AG08395 (cell line): ENCODE measurements at places on chromosomes 16 and 17.

DNA sequence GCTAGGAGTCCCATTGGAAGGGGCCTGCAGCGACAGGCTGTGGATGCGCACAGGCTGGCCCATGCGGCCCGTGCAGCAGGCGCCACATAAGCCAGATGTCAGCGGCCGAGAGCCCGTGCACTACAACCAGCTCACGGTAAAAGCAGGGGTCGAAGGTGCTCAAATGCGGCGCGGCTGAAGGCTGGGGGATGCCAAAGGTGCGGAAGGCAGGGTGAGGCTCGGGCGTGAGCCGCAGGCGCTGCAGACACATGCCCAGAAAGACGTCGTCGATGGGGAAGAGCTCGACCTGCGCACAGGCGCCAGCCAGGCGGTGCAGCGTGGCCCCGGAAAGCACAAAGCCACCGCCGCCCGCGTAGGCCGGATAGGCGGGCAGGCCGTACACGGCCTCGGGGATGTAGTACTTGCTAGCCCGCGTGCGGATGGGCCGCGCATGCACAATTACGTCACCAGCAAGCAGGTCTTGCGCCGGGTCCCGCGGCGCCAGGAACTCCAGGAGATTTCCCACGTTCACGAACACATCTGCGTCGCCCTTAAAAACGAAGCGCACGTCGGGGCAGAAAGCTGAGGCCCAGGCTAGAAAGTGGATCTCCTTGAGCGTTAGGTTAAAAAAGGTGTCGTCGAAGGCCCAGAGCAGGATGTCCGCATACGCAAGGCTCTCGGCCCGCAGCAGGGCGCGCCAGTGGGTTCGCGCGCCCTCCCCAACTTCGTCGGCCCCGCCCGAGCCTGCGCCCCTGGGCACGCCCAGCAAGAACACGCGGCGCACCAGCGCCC lies 1.3 kb downstream of the B3GNT9 start:
- no peak for DNase-seq

GRCh38 chr17:64240741-64241347 lies 22.2 kb downstream of the TEX2 start:
- DNase-seq: peak; percentile 84

- no peak for DNase-seq
Measured at GRCh38 chr17:82892899-82893565, 53.2 kb upstream of the ZNF750 start.

GRCh38 chr16:80263848-80264694 lies 276.7 kb upstream of the DYNLRB2 start:
- DNase-seq: no peak

GRCh38 chr17:50956750-50957523 lies 90.8 kb upstream of the TOB1 start:
- peak; percentile 57 for DNase-seq

DNA sequence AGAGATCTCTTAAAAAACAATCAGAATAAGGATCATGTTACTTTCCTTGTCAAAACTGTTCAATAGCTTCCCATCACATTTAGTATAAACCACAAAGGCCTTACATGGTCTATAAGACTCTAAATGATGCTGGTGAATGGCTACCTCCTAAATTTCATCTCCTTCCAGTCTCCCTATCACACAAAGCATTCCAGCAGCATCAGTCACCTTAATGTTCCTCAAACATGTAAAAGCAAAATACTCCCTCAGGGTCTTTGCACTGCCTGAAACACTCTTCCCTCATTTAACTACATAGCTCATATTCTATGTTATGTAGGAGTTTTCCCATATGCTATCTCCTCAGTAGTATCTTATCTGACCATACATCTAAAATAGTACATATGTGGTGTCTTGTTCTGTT lies 53.5 kb upstream of the INTS2 start:
- DNase-seq: no peak

- no peak for DNase-seq
Measured at GRCh38 chr17:47717979-47718621, 14.9 kb upstream of the TBX21 start.

DNA sequence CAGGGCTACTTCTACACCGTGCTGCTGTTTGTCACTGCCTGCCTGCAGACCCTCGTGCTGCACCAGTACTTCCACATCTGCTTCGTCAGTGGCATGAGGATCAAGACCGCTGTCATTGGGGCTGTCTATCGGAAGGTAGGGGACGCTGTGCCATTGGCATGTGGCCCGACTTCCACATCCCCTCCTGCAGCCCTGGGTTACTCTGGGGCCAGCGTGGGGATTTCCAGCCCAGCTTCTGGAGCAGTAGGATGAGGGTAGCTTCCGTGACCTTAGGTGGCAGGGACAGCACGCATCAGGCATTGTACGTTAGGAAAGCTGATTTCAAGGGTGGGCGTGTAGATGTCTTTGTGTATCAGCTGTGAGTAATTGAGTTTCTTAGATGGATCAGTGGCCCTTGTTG lies 96.5 kb downstream of the ABCC1 start:
- DNase-seq: no peak

DNA sequence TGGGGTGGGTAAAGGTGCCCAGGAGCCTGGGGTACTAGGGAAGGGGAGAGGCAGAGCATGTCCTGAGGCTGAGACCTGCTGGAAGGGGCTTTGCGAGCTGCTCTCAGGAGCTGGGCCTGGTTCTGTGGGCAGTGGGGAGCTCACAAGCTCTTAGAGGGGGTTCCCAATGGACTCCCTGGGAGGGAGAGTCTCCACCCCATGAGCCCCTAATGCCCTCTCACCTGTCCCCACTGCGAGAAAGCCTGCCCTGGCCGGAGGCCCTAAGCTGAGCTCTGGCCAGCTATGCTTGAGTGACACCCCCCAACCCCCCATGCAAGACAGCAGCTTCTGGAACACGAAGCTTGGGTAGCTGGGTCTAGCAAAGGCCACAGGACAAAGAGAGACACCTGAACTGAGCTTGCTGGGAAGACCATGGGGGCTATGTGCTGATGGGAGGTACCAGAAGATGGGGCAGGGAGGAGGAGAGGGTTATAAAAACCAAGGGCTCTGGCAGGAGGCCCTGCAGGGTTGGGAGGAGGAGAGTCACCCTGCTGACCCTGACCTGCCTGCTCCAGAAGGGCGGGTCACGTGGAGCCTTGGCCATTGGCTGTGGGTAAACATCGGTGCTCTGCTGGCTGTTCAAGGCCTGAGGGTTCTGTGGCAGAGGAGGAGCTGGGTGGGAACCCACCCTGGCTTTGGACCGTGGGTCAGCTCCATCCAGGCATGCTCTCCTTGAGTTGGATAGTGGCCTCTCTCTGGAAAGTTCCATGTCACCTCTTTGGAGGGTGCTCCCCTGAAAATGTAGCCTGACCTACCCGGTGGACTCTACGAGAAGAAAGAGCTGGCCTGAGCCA lies 106.7 kb downstream of the RAB11FIP4 start:
- no peak for DNase-seq

GRCh38 chr16:3992297-3993051 lies 112.0 kb upstream of the CREBBP start:
- no peak for DNase-seq

- no peak for DNase-seq
Measured at GRCh38 chr16:22174642-22175041, 12.3 kb downstream of the SDR42E2 start.

DNA sequence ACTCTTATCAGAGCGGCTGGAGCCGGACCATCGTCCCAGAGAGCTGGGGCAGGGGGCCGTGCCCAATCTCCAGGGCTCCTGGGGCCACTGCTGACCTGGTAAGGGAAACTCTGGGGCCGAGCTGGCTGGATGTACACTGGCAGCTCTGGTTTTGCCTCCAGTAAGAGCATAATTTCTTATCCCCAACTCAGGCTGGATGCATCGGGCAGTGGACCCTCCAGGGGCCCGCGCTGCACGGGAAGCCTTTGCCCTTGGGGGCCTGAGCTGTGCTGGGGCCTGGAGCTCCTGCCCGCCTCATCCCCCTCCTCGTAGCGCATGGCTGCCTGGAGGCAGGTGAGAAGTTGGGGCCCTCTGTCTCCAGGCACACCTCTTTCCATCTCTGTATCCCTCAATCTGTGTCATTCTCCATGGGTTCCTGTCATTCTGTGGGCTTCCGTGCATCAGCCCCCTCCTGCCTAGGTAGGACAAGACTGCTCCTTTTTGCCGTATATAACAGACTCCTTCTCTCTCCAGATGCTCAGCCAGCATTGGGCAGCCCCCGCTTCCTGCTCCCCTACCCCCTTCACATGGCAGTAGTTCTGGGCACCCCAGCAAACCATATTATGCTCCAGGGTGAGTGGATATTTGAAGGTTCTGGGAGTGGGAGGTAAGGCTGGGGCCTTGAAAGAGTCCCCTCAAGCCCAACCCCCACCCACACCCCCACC lies 9.4 kb upstream of the TMEM88 start:
- DNase-seq: no peak

DNA sequence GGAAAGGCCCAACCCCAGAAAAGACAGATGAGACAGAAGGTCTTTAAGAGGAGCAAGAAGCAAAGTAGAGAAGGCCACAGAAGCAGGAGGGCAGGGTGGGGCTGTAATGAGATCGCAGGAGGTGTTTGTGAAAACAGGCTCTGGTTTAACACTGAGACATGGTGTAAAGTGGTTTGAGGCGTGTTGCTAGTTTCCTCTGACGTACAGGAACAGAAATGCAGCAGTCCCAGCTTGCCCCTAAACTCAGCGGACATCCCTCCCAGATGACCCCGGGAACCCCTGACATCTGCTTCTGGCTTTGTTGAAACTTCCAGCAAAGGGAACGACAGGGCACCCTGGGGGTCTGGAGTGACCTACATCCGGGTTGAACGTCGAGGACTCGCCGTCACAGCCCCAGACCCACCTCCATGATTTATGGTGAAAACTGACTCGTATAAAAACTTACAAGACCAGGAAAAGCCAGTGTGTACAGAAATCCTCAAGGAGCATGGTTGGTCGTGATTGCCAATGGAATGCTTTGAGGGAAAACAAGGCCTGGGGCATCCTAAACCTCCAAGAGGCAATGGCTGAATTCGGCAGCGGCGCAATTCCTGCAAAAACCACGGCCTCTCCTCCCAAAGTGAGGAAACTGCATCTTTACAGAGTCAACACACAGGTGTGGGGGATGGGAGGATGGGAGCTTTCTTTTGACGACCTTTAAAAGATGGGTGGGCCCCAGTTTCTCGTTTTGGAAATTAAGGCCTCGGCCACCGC lies 25.8 kb downstream of the LITAF start:
- no peak for DNase-seq

- peak; percentile 84 for DNase-seq
Measured at GRCh38 chr17:29369831-29370735, 20.1 kb upstream of the TAOK1 start.

- peak; percentile 73 for DNase-seq
Measured at GRCh38 chr17:41500131-41500911, 5.1 kb downstream of the KRT13 start.

GRCh38 chr17:49315551-49316257 lies 46.3 kb downstream of the ZNF652 start:
- peak; percentile 94 for DNase-seq

- no peak for DNase-seq
Measured at GRCh38 chr17:2803386-2803785, 7.1 kb downstream of the RAP1GAP2 start.

DNA sequence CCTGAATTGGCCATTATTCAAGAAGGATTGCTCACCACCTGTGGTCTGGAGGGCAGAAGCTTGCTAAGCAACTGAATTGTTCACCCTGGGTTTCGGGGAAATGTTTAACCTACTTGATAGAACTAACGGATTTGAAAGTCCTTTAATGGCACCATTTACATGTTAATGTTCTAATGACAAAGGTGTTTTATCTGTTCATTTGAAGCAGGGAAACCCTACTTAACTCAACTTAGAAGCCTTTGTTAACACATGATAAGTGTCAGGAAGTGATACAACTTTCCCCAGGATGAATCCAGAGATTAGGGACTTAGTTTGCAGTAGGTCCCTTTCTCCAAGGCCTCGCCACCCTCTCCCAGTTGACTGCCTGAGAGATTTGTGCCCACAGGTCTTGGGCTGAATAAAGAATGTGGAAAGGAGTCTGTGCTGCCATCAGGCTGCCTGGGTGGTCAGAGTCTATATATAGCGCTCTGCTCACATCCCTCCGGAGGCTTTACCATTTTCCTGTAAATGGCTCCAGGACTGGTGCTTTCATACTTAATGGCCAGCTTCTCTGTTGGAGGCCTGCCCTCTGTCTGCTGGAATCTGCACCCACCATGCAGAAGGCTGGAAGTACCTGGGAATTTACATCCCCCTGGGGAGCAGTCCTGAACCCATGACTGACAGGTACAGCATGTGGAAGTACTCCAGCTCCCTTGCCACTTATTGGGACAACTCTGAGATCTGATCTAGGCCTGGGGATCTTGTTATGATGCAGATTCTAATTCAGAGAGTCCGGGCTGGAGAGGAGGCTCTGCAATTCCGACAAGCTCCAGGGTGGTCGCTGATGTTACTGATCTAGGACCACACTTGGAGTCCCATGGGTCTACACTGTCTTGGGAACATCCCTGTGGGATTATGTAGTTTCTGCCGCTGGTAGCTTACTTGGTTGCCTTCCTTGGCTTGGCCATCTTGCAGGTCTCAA lies 99.9 kb downstream of the ASIC2 start:
- DNase-seq: no peak

DNA sequence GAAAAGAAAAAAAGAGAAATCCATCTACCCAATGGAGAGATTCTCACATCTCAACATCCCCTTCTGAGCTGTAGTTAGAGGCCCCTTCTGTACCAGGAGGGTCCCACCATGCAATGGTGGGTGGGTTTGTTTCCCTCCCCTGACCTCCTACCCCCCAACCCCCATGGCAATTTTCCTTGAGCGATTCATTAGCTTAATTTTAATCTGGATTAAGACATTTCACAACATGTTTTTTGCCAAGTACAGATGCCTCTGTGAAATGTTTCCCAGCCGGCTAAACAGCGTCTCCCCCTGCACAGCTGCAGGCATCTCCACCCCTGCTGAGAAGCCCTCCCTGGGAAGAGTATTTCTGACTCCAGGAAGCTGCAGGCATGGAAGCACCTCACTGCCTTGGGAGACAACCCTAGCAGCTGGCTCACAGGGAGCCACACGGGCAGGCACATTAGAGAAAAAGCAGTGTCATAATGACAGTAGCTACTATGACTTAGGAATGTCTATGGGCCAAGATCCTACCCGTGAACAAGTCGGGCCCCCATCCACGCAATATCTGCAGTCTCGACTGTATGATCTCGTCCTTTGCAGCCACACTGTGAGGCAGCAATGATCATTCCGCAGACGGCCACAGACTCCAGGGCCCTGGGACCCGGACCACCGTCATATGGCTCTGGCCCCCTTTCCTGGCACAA lies 117.3 kb downstream of the ADCY9 start:
- DNase-seq: peak; percentile 49

GRCh38 chr16:12057266-12057665 lies 80.7 kb downstream of the SNX29 start:
- peak; percentile 79 for DNase-seq

- DNase-seq: no peak
Measured at GRCh38 chr16:4010225-4011158, 105.8 kb downstream of the ADCY9 start.

GRCh38 chr16:23900480-23901177 lies 64.8 kb downstream of the PRKCB start:
- no peak for DNase-seq

- DNase-seq: no peak
Measured at GRCh38 chr17:10197721-10198508, 491 bp downstream of the GAS7 start.

DNA sequence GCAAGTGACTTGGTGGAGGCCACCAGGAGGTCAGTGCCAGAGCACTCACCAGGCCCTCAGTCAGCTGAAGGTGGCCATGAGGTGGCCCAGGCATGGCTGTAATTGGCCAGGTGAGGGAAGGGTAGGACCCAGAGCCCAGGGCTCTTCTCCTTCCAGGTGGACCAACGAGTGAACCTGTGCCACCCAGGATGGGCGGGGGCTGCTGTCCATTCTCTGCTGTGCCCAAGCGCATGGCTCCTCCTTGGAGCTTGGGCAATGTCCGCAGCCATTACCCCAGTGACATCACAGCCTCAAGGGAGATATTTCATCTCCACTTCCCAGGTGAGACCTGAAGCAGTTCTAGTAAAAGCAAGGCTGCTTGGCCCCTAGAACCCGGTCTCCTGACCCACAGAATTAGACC lies 303.0 kb upstream of the FOXF1 start:
- no peak for DNase-seq
